ENCODE measurements at places on chromosomes 6 and 20.

DNA sequence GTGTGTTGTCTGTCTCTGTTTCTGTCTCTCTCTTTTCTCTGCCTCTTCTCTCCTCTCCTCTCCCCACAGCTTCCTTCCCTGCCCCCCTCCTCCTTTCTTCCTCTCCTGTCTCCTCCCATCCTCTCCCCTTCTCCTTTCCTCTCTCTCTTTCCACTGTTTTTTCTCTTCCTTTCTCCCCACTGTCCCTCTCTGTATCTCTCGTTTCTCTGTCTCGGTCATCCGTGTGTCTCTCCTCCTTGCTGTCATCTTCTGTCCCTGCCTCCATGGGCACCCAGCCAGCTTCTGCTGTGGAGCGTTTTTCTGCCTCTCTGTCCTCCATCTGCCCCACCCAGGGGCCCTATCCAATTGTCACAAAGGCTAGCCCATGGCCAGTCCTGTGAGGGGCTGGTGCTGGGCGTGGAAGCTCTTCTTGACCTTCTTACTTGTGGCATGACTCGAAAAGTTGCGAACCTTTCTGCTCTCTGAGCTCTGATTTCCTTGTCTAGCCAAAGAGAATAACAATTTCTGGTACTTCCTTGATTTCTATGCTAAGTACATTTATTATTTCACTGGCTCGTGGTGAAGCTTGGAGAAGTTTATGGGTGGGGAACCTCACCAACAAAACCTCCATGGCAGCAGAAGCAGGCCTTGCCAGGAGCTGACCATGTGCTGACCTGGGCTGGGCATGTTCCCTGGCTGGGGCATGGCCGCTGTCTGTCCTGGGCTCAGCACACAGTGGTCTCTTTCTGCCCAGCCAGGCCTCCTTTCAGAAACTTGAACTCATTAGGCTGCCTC, 69.3 kb downstream of the CEBPB start:
- DNase-seq = no peak

GRCh38 chr6:26276841-26277648, 88.0 kb upstream of the BTN3A2 start:
- no peak for DNase-seq

GRCh38 chr6:71383901-71384489, 95.4 kb downstream of the OGFRL1 start:
- DNase-seq = no peak

- DNase-seq = no peak
Observed at GRCh38 chr6:90065173-90065572, 170.9 kb downstream of the GJA10 start.

- DNase-seq = no peak
Observed at GRCh38 chr20:35172434-35172806, 548 bp downstream of the PROCR start.

DNA sequence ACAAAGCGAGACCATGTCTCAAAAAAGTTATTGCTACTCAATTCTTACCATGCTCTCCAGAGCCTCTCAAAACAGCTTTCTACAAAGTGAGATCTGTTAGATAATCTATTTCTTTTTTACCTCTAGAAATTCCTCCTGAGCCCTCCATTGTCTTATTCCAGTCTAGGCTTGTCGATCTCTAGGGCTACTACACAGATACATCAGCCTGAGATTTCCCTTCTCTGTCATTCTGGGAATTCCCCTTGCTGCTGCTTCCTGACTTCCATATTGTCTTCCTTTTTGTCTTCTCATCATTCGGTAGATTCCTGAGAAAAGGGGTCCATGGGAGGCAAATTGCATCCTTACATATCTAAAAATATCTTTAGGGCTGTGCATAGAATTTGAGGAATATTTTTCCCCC, 75.6 kb upstream of the GNRH2 start:
- DNase-seq = no peak

DNA sequence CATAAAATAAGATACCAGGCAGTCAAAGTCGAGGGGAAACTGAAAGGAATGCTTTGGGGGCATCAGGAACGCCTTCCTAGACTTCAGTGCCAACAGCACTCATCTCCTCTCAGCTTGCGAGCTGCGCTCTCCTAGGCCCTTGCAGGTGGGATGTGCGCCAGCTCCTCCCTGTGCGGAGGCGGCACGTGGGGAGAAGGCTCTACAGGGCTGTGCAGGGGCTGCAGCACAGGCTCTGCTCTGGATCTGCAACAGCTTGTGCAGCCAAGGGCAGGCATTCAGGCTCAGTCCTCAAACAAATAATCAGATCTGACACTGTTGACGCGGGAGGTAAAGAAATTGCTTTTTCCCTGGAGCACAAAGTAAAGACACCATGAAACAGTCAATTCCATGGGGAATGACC, 144.8 kb downstream of the TTLL2 start:
- no peak for DNase-seq

DNA sequence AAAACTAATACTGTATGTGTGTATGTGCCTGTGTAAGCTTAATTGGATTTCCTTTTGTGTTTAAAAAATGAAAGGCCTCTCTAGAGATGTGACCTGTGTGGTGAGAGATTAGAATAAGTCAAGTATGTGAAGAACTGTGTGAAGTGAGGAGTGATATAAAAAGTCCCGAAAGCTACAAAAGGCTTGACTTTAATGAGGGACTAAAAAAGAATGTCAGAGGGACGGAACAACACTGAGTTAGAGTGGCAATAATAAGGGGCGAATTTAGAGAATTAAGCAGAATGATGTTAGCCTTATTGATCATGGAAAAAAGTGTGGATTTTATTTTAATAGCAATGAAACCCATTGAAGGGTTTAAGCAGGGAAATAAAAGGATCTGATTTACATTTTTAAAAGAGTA, 1281.2 kb upstream of the ADGRB3 start:
- DNase-seq = no peak

DNA sequence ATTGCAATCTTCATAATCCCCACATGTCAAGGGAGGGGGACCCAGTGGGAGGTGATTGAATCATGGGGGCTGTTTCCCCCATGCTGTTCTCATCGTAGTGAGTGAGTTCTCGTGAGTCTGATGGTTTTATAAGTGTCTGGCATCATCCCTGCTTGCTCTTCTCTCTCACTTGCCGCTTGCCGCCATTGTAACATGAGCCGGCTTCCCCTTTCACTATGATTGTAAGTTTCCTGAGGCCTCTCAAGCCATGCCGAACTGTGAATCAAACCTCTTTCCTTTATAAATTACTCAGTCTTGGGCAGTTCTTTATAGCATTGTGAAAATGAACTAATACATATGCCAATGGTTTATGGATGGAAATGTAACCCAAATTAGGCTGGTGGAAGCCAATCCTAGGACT, 109.4 kb upstream of the AKAP12 start:
- no peak for DNase-seq

GRCh38 chr20:63706852-63707557, 771 bp downstream of the ARFRP1 start:
- DNase-seq = no peak

DNA sequence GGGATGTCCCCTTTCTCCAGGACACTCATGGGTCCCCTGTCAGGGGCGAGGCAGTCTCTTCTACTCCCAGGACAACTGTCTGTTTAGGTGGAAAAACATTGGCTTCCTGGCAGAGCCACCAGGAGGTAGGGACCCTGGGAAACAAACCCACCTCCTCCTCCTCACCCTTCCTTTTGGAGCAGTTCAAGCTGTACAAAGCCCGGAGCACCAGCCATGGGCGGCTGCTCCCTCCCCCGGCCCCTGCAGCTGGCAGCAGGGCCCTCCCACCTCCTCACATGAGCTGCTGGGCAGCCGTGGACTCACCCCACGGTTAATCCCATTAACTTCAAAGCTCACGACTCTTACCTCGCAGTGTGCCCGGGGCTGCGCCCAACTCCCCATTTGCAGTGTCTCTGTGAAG, 48.6 kb downstream of the CDH4 start:
- no peak for DNase-seq

- no peak for DNase-seq
Observed at GRCh38 chr20:4770026-4770425, 48.3 kb downstream of the PRND start.

- no peak for DNase-seq
Observed at GRCh38 chr6:151288712-151289398, 49.1 kb downstream of the AKAP12 start.

DNA sequence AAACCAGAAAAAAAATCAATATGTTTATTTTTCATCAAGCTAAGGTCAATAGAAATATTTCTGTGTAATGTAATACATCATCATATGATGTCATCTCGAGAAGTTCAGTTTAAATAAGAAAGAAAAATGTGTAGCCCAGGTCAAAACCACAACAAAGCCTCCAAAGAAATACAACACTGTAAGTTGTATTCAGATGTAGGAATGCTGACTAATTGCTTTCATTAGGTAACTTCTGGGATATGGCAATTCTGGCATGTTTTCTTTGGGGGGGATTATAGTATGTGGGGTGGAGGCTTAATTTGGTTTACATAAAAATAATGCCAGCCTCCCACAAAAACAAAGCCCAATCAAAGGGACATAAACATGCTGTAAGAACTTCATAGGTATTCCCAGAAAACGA, 881.8 kb upstream of the CITED2 start:
- no peak for DNase-seq

DNA sequence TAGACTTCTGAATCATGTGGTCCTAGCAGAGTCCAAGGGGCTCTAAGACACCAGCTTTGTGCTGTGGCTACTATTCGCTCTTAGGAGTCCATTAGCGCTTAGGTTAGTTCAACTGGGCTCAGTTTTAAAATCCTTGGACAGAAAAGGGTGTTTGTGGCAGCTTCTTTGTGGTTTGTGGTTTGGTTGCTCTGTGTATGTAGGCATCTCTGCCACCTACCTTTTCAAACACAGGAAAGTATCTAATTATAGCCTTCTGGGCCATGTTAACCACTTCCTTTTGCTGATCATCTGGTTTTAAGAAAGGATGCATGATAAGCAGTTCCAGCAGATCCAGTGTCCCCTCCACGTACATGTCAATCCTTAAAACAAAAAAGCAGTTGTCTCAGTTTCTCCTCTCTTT, 10.8 kb downstream of the GSTA4 start:
- DNase-seq = no peak

GRCh38 chr20:48090314-48090713, 305.0 kb upstream of the SULF2 start:
- no peak for DNase-seq

DNA sequence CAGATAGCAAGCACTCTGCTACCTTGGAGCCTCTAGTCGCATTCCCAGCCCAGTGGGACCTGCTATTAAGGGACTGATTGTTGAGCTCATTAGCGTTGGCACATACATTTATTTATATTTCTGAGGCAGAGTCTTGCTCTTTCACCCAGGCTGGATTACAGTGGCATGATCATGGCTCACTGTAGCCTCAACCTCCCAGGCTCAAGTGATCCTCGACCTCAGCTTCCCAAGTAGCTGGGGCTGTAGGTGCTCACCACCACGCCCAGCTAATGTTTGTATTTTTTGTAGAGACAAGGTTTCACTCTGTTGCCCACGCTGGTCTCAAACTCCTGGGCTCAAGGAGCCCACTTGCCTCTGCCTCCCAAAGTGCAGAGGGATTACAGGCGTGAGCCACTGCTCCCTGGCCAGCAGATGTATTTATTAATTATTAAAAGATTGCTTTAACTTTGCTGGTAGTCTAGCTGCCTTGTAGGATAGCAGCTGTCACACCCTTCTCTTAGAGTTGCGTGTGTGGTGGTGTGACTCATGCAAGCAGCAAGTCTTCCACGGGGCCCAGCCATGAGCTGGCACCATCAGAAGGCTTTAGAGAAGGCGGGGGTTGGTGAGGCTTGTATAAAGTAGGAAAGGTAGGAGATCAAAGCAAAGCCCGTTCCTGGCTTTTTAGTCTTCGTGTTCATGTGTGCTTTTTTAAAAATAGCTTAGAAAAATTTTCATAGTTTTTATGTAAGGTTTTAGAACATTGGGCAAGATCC, 16.5 kb downstream of the ACTR5 start:
- DNase-seq = no peak
